T follicular helper cell (primary cell): ENCODE measurements at places on chromosomes 3 and 15.
A peak's percentile ranks its signal among the peaks of the same experiment; 100 is the strongest.

DNA sequence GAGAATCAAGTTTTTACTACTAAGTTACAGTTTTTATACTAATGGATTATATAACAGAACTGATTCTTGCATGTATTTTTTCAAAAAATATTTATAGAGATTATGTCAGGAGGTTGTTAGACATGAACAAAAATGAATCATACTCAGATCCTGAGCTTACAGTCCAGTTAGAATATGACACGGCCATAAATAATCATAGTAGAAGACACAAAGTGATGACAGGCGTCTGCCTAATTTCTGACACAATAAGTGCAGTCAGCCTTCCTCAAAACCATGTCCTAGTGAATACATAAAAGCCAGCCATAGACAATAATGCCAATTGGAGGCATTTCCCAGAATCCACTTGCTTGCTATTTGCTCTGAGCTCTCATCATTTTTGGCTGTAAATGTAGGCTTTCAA lies 81.7 kb upstream of the POU1F1 start:
- DNase-seq: no peak

DNA sequence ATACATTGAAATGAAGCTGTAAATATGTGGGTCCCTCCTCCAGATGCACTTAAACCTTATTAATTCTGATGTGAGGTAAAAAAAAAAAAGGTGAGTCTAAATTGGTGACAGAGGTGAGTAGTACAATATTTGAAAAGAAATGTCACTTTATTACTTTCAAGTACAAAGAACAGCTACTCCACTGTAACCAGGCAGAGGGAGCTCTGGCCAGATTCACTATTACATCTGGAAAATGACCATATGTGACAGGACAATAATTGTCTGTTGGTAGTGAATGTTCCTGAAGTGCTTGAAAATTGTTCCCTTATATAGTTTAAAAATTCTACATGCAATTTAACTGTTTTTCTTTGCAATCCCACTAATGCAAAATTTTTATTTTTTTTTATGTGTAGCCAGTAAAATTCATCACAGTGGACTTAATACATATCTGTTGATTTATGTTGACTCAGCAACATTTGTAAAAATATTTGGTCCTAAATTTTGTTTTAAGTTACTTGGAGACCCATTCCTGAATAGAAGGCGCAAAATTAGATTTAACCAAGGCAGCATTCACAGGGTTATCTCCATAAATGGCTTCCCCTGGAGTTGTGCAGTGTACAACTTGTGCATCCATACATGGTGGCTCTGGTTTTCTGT lies 231.9 kb upstream of the TBC1D5 start:
- DNase-seq: no peak

DNA sequence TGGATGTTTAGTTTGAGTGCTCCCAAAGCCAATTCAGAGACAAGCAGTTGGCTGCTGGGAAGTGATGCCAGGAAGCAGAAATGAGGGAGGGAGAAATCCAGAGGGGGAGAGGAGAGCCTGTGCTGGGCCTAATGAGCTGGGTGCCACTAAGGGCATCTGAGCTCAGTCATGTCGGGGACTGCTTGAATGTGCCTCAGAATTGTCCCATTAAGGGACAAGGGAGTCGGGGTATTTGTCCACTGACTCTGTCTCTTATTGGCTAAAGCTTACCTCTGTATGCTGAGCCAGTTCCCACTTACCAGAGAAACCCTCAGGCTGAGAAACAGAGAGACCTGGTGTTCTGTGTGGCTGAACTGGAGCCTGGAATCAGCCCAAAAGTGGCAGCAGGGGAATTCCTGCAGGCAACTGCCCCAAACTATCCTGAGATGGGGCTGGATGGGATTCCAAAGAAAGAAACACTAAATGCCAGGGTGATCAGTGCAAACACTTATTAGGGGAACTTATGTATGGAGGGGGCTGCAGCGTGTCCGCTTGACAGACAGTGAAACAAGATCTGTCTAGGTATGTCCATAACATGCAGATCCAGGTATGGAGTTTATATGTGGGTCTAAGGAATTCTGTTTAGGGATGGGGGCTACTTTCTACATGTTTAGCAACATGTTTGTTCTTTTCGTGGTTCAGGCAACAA lies 48.6 kb downstream of the NR1D2 start:
- DNase-seq: no peak

DNA sequence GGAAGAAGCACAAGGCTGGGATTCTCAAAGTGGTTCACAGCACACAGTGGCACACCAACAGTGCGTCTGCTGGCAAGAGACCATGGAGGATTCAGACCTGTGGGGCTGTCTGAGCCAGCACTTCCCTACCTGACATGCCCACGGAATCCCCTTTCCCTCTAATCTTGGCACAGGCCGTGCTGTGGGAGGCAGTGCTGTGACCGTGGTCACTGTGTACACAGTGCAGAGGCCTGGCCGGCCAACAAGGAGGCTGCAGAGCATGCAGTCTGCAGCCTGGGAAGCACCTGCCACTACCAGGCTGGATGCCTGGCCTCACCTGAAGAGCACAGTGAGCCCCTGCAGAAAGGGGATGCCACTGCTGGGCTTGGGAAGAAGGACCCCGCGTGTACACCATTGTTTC lies 301.0 kb upstream of the LYSMD4 start:
- DNase-seq: no peak

DNA sequence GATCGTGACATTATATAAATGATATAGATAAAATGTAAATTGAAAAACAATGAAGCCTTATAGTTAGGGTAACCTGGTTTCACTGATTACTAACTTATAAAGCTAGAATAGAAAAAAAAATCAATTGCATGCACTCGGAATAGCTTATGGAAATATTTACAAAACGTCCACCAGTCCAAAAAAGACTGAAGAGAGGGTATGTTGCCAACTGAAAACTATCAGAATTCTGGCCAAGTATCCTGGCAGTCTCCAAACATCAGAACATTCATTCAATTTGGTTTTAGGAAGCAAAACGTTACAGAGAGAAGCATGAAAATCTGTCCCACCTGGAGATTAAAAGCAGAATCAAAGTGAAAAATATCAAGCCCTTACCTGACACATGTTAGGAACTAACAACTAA lies 892.4 kb downstream of the ROBO1 start:
- no peak for DNase-seq

GRCh38 chr15:72227192-72227586 lies 3.8 kb downstream of the PKM start:
- peak; percentile 10 for DNase-seq

DNA sequence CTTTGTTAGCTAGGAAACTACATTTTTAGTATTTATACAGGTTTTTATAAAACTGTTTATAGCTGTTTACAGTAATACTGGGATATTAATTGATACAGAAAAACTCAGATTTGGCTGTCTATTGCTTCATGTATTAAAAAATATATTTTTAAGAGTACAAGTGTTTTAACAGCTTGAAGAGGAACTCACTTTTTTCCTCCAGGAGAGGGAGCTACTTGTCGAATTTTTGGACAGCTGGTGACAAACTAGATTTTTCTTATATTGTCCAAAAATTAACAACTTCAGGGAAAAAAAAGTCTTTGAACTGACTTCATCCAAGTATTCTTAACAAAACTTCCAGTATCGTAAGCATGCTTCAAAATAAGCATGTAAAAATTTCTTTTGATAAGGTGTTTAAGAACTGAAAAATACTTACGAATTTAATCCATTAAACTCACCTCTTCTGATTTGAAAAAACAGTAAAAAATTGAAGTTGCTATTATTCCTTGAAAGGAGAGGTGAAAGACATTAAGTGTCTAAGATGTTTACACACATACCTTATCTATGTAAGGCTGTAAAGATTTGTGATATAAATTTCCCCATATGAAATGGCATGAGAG lies 4.0 kb downstream of the DIPK2A start:
- no peak for DNase-seq

DNA sequence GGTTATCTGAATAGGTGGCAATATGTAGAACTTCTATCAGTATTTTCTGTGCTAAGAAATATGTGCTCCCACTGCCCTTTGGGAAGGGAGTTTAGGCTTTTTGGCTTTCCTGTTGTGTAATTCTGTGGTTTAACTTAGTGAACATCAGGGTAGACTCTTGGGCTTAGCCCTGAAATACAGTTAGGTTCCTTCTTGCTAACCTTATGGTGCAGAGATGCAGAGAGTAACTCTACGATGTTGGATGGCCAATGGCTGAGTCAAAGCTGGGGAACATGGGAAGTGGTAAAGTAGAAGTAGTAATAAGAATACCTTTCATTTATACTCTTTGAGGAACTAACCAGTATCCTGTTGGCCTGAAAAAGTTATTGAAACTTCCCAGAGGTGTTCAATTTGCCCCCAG lies 80.8 kb upstream of the IL12A start:
- no peak for DNase-seq

DNA sequence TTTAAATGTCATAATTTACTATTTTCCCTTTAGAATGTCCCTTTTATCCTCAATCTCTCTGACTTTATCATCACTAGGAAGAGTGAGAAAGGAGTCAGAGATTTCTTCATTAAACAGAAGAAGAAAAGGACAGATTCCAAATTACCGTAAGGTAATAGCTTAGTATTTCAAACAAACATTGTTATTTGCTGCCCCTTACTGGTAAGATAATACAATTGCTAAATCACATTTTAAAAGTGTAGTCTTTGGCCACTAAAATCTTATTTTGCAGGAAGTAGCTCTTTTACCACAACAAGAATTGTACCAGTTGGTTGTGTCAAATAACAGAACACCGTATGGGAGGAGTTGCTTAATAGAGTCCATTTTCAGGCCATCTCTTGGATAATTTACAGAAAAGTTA lies 53.7 kb downstream of the CGGBP1 start:
- no peak for DNase-seq

DNA sequence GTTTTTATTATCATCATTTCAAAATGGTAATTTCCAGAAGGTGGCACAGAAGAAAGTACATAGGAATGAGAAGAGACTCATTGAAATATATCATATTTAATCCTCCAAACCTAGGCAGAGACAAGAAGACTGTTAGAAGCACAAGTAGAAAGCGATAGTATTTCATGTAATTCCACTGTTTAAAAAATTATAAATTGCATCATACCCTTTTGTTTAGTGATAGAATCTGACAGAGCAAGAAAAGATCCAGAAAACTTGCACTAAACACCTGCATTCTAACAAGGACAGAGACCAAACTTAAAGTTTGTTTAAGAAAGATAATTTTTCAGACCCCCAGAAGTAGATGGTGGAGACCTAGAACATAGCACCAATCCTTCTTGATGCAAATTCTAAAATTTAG lies 56.9 kb upstream of the CD96 start:
- no peak for DNase-seq

DNA sequence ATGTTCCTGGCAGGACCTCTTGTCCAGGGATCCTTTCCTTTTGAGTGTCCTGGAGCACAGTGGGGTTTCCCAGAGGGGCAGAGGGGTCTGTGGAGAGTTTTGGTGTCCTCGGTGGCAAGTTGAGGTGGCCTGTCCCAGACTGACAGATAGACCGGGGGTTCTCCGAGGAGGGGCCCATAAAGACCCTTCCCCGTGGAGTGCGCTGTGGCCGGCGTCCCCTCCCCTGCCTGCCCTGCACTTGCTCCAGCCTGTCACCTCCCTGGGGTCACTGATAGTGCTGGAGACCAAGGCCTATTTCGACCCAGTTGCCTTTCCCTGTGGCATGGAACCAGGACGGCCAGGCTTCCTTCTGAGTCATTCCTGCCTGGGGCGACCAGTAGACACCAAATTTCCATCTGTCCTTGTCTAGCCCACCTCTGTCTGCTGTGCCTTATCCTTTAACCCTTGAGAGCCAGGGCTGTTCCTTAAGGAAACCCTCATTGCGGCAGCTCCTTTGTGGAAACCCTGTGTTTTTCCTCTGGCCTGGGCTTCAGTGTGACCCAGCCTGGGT lies 2.9 kb downstream of the MUC4 start:
- DNase-seq: no peak

GRCh38 chr3:14548321-14548729 lies 8.2 kb upstream of the GRIP2 start:
- peak; percentile 10 for DNase-seq

- no peak for DNase-seq
These were observed 44.3 kb upstream of the CPNE4 start for GRCh38 chr3:132079147-132079546.

DNA sequence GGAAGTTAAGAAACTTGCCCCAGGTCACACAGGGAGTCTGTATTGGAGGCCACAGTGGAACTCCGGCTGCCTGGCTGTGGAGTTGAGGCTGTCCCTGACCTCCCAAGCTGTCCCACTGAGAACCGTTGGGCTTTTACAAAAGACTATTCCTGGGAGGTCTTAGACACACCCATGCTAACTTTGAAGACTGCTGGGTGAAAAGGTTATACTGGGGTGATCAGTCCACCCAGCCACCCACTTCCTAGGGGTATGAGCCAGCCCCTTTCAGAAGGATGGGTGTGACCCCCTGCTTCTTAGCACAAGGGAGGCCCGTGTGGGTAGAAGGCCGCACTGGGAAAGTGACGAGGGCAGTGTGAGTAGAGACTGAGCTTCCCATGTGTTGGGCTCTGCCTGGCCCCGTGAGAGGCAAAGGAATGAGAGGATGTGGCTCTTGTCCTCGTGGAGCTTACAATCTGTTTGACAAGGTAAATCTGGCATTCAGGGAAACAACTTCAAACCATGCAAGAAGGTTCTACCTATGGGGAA lies 19.0 kb downstream of the MRAS start:
- no peak for DNase-seq

- DNase-seq: no peak
These were observed 854.2 kb downstream of the SI start for GRCh38 chr3:164224126-164224525.

GRCh38 chr15:50685976-50686468 lies 575 bp downstream of the TRPM7 start:
- peak; percentile 70 for DNase-seq

DNA sequence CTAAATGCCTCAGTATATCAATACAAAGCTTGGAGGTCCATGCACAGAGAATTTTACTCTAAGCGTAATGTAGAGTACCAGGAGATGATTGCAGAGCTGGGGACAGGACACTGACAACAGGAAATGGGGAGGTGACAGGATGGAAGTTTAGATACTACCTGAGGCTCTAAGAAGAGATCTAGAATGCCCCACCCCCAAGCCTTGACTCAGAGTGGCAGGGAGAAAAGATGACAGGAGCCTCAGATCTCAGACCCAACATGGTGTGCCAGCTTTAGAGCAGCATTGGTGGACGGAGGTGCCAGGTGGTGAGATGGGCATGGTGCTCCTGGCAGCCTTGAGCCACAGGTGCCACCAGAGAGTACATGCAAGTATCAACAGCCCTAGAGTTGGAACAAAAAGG lies 62.5 kb downstream of the LYZL4 start:
- no peak for DNase-seq

GRCh38 chr3:167876620-167877281 lies 141.2 kb downstream of the SERPINI1 start:
- DNase-seq: no peak

GRCh38 chr15:26805470-26805869 lies 32.6 kb upstream of the GABRB3 start:
- no peak for DNase-seq

- DNase-seq: no peak
These were observed 472.9 kb upstream of the CBLB start for GRCh38 chr3:106341586-106342162.

- no peak for DNase-seq
These were observed 6.4 kb downstream of the CADM2 start for GRCh38 chr3:84965141-84965540.

DNA sequence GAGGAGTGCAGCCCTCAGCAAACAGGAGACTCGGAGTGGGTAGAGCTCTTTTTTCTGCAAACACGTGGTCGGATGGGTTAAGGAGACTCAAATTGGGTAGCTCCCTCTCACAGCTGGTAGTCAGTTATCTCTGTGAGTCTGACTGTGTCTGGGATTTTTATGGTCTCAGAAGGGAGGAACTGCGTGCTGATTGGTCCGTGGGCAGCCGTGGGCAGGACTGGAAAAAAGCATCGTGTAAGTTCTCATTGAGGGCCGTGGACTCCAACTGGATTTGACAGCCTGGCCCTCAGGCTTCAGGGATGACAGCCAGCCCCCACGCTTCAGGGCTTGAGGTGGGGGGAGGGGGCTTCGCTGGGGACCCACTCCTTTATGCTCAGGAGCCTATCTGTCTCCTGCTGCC lies 463.9 kb downstream of the EPHA3 start:
- no peak for DNase-seq
